ENCODE measurements at places on chromosomes 6 and 20.

DNA sequence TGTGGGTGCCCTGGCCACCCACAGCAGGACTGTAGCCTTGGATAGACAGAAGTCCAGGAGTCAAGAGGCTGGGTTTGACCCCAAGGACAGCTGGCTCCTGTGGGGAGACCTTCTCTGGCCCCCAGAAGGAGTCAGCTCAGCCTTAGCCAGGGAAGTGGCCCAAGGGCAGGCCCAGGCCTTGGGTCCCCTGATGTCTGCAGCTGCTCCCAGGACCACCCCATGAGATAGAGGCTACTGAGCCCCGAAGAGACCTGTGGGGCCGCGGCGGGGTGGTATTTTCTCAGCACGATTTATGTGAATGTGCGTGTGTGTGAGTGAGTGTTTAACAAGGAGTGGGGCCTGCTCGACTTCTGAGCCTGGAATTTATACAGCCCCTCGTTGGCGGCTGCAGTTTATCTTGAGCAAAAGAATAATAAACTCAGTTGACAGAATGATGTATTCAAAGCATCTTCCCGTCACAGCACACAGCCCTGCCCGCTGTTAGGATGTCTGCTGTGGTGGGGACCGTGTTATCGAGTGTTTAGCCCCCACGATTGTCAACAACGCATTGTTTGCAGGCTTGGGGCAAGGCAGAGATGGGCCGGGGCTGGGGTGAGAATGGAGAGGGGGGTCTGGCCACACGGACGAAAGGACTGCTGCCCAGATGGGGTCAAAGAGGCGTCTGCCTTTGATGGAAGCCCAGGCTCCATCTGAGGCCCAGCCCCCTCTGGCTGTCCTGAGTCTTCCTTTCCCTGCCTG, 163.3 kb downstream of the VEGFA start:
- no peak for DNase-seq

DNA sequence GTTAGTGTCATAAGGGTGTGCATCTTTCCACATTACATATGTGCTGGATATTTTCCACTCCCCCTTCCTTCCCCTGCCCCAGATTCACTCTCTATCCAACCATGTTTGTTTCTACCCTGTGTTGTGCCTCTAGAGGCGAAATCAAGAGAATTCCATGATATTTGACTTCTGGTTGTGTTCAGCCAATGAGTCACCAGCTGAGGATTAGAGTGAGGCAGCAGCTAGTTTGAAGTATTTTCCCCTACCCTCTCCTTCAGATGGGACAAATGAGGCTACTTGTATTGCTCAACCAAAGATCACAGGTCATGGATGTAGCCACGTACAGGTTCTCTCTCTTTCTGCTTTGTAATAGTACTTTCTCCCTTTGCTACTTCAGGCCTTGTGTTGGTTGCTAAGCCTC, 24.5 kb upstream of the OR2J2 start:
- no peak for DNase-seq

- DNase-seq = peak; percentile 17
These were observed 3.6 kb downstream of the ADISSP start for GRCh38 chr20:3763671-3764601.

DNA sequence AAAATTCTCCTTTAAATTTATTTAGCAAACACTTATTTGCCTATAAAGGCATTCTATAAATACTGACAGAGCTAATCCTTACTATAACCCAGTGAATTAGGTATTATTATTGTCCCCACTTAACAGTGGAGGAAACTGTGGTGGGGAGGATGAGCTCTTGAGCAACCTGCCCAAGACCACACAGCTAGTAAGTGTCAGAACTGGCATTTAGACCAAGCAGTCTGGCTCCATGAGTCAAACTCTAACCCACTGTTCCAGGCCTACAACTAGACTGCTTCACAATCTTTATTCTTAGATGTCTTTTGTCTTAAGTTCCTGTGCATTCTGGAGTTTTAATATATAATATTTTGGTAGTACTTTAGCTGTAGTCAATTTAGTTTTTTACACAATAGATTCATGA, 530.8 kb downstream of the BCKDHB start:
- DNase-seq = peak; percentile 66

DNA sequence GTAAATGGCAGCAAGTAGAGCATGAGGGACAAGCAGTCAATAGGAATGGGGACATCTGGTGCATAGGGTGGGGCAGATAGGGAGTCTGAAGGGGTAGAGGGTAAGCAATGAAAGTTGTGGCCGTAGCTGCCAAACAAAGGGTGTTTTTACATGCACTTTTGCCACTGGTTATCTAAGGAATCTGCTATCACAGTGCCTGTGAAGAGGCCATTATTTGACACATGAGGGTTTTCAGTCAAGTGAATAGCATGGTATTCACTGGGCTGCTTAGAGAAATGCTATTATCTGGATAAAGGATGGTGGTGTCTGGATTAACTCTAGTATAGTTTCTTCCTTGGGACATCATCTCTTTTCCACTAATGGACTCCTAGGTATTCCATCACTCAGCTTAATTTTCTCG, 118.2 kb downstream of the CARMIL1 start:
- no peak for DNase-seq

DNA sequence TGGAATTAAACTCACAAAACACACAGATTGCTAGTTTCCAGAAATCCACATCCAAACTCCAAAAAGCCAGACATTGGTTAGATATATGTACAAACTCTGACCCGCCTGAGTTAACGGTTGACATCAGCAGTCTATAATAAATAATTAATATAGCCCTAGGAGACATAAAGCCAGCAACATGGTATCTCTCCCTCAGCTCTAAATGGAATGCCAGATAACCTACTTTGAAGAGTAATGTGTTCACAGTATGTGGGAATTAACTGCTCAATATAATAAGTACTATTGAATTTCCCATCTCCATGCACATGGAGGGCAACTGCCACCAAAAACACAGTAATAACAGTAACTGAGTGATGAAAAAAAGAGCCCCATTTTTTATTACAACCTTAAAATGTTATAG, 383.2 kb downstream of the CD83 start:
- DNase-seq = no peak

GRCh38 chr6:25022140-25022553, 86.4 kb upstream of the RIPOR2 start:
- DNase-seq = no peak

DNA sequence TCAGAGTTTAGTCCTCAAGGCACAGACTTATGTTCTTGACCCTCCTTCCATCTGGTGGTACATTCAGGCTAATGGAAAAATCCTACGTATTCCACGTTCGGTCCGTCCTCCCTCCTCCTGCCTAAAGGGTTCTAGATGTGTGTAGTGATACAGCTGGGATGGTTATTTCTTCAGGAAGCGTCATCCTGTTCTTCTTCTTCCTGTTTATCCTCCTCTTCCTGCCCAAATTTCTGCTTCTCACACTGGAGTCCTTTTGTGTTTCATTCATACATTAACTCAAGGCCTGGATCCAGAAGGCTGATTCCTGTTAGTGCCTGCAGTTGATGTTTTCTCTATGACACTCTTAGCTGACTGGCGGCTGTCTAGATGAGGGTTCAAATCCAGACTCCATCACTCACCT, 16.8 kb upstream of the UNC93A start:
- no peak for DNase-seq

DNA sequence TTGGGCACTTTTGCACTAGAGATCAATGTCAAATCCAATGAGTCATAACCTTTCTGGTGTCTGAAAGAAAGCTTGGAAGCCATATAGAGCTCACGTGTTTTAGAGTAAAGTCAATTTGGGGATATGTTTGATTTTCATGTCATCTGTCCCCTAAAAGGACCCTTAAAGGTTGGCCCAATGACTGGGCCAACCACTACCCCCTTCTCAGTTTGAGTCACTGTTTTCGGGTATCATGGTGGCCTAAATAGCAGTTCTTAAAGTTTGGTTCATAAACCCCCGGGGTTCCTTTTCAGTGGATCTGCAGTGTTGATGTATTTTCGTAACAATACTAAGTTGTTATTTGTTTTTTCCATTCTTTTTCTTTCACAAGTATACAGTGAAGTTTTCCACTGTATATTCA, 327.6 kb downstream of the PRL start:
- DNase-seq = no peak

- no peak for DNase-seq
These were observed 325.6 kb upstream of the RUNX2 start for GRCh38 chr6:45002390-45003105.

DNA sequence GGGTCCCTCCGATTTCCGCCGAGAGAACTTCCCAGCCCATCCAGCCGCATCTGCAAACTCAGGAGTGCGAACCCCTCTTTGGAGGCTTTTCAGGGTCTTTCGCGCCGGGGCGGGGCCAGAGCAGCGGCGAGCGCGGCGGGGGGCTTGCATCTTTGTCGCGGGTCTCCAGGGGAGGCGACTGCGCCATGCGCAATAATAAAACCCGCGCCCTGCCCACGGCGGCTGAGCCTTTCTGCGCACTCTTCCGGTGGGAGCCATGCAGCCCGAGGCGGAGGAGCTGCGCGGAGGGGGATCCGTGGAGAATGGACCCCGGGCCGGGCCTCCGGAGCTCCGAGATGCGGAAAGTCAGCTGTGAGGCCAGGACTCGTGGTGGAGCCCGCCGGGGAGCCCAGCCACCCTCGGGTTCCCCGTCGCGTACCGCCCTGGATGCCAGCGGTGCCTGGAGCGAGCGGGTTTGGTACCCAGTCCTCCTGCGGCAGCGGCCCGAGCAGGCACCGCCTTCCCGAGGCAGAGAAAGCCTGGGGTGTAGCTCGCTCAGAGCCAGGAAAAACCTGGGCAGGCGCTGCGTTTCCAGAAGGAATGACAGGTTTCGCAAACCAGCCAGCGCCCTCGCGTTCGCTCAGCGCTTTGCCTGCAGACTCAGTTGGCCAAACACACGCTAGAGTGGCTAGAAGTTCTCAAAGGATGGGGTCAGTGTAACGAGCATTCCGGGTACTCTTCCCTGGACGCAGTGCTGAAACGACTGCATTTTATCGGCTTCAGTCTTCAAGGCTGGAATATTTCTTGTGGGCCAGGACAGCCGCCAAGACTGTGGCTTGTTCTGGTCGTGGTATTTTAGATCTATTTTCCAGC, 1.2 kb downstream of the AKAP12 start:
- DNase-seq = no peak

- DNase-seq = peak; percentile 1
These were observed 69.0 kb downstream of the MOCS1 start for GRCh38 chr6:39865011-39865888.

DNA sequence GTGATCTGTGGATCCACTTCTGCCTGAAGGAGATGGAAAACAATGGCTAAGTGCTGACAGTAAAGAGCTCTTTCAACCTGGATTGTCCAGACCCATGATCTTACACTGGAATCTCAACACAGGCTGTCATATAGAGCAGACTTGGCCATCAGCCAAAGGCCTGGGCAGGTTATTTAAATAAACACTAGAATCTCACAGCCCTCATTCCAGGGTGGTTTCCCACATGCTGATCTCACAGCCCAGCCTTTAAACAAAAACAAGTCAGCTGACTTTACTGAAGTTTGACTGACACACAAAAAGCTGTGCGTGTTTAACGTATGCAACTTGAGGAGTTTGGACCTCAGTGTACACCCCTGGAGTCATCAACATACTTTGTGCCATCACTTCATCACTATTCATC, 28.4 kb downstream of the SYNDIG1 start:
- no peak for DNase-seq

- DNase-seq = no peak
These were observed 32.3 kb upstream of the HLA-A start for GRCh38 chr6:29909985-29910384.

GRCh38 chr20:44720621-44720996, 5.4 kb downstream of the CCN5 start:
- DNase-seq = no peak

DNA sequence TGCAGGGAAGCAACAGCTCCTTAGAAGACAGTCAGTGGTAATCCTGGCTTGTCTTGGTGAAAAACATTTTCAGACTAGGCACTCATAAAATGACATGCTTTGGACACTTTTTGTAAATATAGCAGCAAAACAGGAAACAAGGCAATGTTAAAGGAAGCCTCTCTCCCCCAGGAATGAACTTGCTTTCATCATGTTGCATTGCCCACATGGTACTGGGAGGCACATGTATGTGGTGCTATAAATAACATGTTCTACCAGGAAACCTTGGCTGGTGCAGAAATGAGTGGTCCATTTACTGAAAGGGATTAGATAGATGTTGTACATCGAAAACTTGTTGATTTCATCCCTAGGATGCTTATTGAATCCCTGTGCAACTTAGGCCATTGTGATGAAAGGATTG, 121.4 kb upstream of the RREB1 start:
- DNase-seq = no peak

DNA sequence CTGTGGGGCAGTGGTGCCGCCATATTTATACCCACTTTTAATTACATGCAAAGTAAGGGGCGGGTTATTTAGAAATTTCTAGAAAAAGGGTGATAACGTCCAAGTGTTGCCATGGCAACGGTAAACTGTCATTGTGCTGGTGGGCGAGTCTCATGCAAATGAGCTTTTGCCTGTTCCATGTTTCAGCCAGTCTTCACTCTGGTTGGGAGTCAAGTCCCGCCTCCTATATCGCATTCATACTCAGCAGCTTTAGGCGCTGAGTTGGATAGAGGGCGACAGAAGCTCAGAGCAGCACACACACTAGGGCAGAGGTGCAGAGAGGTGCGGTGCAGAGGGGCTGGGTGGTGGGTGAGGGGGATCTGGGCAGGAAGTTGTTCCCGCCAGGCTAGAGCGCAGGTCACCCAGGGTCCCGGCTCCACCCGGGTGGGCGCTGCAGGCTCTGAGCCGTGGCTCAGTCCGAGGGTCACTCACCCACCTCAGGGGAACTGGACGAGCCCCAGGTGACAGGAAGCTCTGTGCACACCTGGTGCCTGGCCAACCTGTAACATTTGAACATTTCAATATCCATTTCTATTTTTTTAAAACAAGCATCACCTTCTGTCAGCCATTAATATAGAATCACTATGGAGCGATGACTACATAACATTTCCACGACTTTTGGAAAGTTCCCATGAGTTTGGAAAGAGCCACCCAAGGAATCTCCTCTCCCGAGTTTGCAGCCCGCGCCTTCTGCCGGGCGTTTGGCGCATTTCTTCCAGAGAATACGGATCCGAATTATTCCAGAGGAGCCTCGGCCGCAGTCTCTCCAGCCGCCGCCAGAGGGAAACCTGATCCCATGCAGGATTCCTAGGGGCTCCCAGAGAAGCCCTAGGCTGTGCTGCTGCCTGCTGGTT, 89.1 kb upstream of the PHACTR3 start:
- peak; percentile 5 for DNase-seq

DNA sequence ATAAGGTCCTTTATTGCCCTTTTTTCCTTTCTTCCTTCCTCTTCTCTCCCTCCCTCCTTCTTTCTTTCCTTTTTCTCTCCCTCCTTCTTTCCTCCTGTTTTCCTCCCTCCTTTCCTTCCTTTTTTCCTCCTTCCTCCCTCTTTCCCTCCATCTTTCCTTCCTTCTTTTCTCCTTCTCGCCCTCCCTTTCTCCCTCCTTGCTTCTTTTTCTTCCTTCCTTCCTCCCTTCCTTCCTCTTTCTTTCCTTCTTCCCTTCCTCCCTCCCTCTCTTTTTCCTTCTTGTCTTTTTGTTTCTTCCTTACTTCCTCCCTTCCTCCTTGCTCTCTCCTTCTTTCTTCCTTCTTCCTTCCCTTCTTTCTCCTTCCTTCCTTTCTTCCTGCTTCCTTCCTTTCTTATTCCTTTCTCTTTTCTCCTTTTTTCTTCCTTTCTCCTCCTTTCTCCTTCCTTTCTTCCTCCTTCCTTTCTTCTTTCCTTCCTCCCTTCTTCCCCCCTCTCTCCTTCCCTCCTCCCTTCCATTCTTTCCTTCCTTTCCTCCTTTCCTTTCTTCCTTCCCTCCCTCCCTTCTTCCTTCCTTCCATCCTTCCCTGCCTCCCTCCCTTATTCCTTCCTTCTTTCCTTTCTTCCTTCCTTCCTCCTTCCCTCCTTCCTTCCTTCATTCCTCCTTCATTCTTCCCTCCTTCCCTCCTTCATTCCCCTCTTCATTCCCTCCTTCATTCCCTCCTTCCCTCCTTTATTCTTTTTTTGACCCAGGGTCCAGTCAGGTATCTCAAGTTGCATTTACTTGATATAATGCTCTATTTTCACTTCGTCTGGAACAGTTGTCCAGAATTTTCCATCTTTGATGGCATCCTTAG, 11.7 kb upstream of the PHIP start:
- DNase-seq = no peak
